ENCODE measurements at places on chromosomes 3 and 15.

DNA sequence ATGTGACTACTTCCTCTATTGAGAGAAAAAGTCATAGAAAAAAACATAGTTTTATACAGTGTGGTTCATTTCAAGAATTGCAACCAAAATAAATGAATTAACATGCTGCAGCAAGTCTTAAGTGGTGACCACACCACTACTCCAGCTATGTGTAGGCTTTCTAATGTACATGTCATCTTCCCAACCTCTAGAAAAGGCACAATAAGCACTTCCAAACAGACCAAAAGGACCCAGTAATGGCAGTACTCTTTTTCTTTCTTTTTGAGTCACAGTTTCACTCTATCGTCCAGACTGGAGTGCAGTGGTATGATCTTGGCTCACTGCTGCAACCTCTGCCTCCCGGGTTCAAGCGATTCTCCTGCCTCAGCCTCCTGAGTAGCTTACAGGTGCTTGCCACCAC, 219.3 kb upstream of the KBTBD8 start:
- no peak for DNase-seq

DNA sequence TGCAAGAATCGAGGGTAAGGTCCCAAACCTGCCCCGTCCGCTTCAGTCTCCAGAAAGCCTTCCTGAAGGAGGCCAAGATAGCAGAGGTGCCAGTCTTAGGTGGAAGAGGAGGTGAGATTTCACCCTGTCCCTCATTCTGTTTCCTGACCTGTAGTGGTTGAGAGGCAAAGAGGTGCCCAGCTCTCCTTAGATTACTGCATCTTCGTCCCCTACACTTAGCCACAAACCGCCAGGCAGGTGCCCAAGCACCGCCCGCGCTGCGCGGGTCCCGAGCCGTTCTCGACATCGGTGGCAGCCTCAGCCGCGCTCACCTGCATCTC, 23.8 kb upstream of the POLG start:
- no peak for DNase-seq

DNA sequence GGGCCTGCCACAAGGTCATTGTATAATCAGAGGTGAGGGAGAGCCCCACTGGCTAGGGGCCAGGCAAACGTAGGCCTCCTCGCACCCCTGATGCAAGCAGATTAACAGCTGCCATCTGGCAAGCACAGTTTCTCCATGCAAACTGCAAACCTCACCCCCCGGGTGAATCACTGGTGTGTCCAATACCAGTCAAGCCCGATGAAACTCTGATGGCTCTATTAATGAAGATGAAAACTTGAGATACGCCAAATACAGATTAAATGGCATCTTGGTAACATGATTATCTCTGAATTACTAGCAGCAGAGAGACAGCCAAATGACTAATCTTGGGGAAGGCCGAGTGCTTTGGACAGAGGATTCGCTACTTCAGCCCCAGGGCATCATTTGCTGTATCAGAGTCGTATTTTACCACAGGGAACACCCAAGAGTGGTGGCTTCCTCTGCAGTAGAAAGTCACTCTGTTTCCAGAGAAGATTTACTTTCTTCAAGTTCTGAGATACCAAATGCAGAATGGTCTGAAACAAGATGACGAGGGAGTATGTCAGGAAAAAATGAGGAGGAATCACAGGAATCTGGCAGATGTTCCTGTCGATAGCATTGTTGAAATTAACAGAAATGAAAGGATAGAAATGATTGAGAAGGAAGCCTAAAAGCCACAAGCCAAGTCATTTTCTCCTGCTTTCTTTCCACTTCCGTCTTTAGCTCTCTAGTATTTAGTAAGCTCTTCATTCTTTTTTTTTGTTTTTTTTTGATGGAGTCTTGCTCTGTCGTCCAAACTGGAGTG, 96.2 kb upstream of the NR2F2 start:
- no peak for DNase-seq

DNA sequence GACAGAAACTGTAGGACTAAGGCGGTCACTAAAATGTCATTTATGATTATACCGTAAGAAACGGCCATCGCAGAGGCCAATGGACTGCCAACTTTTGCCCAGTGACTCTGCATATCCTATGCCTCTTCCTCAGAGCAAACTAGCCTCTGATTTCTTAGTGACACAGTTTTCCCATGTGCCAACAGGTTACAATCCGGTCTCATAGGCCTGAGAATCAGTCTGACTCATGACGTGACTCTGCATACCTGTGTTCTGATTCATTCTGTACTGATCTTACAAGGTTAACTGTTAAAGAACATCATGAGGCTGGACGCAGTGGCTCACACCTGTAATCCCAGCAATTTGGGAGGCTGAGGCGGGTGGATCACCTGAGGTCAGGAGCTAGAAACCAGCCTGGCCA, 17.8 kb downstream of the RUBCN start:
- DNase-seq = no peak

- DNase-seq = no peak
These were observed 2.7 kb downstream of the MECOM start for GRCh38 chr3:169660709-169661360.

DNA sequence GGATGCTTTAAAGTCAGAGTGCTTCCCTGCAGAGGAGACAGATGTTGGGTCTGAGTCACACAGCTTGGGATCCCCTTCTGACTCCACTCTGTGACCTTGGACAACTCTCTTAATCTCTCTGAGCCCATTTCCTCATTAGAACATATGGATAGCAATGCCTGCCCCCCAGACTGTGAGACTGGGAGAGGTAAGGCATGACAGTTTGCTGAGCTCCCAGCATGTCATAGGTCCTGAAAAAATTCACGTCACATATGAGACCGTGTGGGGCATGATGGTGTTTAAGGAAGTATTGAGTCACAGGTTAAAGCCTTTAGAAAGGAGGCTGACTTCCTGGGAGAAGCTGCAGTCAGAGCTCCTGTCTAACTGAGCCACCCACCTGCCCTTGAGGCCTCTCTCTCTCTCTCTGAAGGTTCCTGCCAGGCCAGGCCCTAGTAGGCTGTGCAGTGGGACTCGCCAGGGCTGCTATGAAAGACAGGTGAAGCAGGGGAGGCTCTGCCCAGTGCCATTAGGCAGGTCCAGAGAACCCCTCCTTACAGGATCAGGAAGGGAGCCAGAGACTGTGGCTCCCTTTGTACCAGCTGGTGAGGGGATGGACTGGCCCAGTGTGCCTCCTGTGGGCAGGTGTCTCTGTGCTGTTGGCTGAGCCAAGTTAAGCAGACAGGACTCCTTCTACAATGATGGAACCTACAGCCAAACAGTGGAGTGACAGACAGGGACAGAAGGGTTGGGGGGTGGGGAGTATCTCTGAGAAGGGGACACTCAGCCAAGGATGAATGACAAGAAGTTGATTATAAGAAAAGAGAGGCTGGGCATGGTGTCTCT, 19.5 kb upstream of the DOCK3 start:
- no peak for DNase-seq

GRCh38 chr3:80331494-80332170, 563.8 kb upstream of the ROBO1 start:
- DNase-seq = no peak

- no peak for DNase-seq
These were observed 3.2 kb upstream of the INSYN1 start for GRCh38 chr15:73756390-73756789.

- DNase-seq = no peak
These were observed 431.8 kb downstream of the TBL1XR1 start for GRCh38 chr3:176765382-176765900.
